Suprapubic skin (tissue), 4 donors: ENCODE measurements at places on chromosomes 2 and 18.

DNA sequence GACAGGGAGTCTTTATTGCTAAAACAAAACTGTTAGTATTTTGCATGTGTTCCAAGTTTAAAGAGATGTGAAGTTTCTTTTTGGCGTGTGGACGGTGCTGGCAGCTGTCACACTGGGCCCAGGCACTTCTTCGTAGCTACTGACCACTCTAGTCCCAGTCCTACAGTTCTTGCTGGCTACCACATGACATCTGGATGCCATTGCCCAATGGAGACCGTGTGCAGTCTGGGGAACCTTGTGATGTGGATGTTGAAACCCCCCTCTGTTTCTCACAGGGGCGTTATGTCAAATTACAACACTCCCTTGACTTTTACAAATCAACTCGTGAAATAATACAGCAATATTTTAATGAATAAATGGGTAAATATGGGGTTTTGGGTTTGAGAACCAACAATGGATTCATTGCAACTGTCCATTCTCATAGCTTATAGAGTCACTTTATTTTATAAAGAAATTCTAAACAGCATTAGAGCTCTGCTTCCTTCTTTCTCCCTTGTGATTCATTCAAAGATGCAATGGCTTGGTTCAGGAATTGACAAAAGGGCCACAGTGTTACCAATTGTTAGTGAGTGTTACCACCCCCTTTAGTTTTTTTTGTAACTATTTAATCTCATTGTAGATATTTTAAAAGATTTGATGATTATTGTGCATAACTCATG lies 1.2 kb downstream of the GPD2 start:
- DNase-seq, result no peak

DNA sequence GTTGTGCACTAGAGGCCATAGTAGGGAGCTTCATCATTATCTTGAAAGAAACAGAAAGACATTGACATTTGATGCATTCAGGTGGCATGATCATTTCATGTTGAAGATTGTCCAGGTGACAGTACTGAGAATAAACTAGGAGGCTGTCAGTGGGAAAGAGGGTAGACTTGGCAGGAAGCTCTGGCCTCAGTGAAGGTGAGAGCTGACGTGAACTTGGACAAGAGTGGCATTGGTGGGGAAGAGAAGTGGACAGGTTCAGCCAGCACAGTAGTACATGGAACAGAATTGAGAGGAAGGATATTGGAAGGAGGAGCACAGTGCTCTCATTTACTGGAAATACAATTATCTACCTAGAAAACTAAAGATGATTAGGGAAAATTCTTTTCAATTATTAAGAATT lies 245.2 kb downstream of the CYRIA start:
- DNase-seq, result no peak

- DNase-seq, result peak; percentile 86
Measured at GRCh38 chr2:176140513-176141317, 10.6 kb upstream of the HOXD4 start.

DNA sequence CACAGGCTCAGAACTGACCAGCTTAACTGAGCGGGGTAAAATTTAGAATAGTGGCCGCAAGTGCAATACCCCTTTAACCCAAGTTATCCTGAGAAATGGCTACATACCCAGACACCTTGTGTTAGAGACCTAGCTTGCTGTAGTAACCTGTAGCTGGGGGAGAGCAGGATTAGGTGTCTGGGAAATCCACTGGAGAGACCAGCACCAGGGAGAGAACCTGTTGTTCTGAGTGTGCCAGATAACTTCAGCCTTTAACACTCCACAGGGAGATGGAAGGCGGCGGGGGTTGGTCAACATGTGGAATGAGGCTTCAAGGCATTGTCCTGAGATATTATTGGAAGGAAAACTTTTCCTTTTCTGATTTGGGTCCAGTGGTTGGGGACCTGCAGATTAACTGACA lies 356.0 kb downstream of the PTPRM start:
- DNase-seq, result no peak

- no peak for DNase-seq
Measured at GRCh38 chr2:44844651-44845270, 96.7 kb upstream of the SIX3 start.

GRCh38 chr18:69617408-69617807 lies 216.7 kb downstream of the DOK6 start:
- DNase-seq, result no peak

DNA sequence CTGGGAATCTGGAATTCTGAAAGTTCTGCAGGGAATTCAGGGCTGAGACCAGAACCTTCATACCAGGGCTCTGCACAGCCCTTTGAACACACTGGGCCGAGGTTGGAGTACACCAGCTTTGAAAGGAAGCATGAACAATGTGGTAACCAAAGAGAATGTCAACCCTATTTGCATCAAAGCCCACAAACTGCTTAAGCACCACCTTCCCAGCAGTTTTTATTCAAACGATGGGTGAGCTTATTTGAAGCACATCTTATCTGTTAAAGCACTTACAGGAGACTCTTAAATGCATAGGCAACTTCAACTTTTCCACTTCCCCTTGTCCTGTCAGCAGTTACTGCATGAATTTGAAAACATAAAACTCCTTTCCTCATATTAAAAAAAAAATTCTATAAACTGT lies 96.6 kb downstream of the TXNL1 start:
- no peak for DNase-seq

DNA sequence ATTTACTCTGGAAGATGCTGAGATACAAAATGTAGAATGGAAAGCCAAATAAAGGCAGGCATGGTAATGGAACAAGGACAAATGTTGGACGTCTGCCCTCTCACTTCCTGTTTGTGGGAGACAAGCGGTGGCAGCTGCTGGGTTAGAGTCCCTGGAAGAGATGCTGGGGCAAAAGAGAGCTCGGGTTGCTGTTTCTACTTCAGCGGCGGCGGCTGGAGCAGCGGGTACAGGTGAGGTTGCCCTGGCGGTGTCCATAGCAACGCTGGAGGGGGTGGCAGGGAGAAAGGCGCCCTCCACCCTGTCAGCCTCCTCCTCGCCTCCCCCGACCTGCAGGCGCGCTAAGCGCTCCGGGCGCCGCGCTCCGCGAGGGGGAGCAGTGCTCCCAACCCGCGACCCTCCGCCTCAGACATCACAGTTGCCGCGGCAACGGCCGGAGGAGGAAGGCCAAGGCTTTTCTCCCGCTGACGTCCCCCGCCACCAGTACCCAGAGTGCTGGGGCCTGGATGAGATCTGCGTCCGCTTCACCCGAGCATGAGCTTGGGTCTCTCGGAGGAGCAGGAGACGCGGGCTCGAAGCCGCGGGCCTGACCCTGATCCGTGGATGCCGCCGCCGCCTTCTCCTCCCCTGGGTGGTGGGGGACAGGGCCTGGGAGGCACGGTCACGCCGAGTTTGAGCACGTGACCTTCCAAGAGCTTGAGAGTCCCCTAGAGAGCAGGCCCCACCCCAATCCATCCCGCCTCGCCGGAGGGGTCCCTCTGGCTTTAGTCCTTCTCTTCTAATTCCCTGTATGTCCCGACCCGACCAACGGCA lies 65.6 kb downstream of the NOL4 start:
- peak; percentile 77 for DNase-seq

DNA sequence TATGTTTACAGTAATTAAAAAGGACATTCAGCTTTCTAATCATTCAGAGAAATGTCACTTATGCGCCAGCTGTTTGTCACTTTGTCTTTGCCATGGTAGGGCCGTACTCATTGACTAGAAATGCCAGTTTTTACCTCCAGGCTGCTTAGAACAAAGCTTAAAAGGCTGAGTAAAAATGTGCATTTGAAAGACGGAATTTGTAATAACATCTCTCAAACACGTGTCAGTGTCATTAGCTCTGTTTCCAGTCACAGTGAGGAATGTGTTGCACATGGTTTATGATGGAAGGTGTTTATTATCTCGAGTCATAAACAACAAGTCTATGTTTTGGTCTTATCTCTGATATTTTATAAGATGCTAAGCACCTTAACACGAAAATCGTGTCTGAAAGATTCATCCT lies 118.2 kb downstream of the SNTG2 start:
- DNase-seq, result no peak

GRCh38 chr2:53129851-53130250 lies 637.8 kb upstream of the CHAC2 start:
- DNase-seq, result no peak

DNA sequence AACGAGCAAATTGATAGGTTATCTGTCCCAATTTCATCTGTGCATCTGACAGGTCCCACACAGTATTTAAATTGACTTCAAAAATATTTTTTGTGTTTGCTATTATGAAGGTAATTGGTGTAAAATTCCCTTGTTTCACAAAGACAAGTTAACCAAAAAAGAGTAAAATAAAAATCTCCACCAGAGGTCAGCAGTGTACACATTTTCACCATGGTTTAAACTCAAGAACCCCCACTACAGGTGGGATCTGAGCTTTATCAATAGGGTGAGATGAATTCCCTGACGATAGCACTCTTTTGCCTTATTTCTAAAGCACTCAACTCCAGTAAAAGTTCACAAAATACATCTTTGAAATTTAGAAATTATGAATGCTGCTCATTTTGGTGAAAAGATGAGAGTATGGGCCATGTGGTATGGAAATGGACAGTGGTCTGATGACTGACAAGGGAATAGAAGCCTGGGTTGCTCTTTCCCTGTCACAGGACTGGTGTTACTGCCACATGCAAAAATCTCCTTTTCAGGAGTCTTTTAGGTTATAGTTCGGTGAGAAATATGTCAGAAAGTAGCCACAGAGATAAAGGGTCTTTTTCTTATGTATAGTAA lies 68.0 kb downstream of the SERPINB8 start:
- DNase-seq, result no peak

- no peak for DNase-seq
Measured at GRCh38 chr2:18883616-18884456, 294.5 kb upstream of the NT5C1B start.

DNA sequence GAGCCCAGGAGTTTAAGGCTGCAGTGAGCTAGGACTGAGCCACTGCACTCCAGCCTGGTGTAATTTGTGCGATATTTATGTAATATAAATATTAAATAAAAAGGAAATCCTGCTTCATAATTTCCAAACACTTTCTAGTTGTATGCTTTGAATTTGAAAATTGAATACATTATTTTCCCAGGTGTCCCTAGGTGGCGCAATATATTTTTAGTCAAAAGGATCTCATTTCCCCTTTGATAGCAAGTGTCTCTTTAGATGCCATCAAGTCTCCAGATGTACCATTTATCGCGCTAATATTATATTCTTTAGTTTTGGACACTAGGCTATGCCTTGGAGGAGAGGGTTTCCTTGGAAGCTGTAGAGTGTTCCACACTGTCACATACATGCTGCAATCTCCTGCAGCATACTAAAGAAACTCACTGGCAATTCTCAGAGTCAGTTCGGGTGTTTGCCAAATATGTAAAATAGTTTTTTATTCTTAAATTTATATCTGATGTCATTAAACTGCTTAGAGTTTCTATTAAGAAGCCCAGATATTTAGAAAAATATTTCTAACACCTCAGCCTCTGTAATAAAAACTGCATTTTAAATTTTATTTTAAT lies 5.6 kb upstream of the WDR7 start:
- DNase-seq, result no peak

- no peak for DNase-seq
Measured at GRCh38 chr2:37711308-37711731, 39.9 kb upstream of the CDC42EP3 start.

GRCh38 chr18:38427234-38427633 lies 861.6 kb upstream of the CELF4 start:
- no peak for DNase-seq

DNA sequence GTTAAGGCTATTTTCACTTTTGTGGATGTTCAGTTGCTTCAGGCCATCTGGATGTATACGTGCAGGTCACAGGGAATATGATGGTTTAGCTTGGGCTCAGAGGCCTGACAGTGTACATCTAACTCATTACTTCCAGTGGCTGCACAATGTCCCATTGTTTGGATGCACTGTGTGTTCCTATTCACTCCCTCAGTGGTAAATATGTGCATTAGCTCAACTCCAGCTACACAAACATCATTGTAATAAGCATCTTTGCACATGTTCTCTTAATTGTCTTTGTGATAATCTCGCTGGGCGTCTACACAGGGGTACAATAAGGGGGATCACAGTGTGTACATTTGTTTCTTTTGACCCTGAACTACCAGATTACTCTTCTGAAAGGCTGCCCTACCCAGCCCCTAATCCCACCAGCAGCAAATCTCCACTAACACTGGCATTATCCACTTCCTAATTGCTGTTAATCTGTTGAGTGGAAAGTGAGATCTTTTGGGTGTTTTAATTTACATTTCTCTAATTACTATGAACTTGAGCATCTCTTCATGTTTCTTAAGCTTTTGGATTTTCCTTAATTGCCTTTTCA lies 56.1 kb upstream of the POLE4 start:
- no peak for DNase-seq

- DNase-seq, result no peak
Measured at GRCh38 chr2:88813612-88814011, 122.1 kb downstream of the RPIA start.

DNA sequence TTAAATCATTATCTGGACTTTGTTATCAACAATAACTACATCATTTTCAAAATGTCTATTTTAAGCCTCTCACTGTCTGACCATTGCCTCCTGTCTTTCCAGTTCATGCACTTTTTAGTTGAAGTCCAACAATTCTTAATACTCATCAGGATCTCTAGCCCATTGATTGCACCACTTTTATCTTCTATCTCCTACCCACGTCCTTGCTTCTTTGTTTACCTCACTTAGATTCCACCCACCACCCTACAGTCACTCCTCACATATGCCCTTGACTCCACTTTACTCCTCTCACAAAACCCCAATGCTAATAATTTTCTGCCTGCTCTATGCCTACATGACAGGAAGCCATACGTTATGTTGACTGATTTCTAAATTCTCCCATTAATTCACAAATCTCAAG lies 21.9 kb downstream of the TACR1 start:
- no peak for DNase-seq

DNA sequence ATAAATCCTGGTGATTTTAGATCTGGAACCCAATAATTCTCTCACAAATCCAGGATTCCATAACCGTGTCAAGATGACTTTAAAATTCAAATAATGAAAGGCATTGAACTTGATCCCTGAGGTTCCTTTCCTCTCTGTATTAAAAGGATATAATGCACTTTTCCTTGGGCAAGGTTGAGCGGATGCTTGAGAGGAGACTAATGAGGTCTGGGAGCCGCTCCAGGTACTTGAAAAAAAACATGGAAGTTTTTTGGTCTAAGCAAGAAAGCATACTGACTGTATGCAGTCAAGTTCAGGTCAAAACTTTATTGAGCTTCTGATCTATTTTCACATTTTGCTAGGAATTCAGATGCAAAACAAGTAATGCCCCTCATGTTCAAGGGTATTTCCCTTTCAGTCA lies 318.5 kb downstream of the RAD51AP2 start:
- DNase-seq, result no peak

DNA sequence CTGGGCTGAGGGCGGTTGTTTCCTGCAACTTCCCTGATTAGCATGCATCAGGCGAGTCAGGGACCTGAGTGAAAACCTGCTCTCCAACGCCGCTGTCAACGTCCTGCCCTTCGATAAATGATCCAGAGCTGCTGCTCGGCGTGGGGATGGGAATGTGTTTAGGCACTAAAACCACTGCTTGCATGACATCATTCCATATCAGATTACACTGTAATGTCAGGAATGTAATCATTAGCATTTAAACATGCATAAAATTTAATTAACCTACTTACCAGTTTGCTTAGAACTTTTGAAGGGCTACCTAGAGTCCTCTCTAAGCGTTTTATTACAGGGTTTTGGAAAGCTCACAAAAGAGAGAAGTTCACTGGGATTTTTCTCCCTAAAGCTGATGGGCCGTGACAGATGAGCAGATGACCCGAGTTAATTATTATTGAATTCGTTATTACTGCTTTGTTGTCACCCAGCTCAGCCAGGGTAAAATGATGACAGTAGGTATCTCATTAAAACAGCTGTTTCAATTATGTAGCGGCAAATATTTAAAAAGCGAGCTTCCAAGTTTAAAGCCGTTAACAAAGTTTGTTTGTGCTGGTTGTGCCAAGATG lies 685.6 kb upstream of the SALL3 start:
- no peak for DNase-seq
